ENCODE measurements at places on chromosomes 7 and 10.

DNA sequence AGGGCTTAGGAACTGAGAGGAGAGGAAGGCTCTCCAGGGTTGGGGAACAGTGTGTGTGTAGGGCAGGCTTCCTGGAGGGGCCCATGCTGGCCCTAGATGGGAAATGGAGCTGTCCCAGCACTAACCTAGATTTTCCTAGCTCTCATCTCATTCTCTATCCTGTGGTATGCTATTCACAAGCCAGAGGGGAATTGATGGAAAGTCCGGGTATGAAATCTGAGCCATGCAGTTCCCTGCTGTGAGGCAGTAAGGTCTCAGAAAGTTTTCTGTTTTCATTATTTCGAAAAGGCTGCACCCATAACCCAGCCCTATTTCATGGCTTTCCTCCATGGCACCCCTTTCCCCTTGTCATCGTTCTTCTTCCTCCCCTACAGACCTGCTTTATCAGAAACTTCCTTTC, 220.3 kb downstream of the RPS24 start:
- no peak for DNase-seq

DNA sequence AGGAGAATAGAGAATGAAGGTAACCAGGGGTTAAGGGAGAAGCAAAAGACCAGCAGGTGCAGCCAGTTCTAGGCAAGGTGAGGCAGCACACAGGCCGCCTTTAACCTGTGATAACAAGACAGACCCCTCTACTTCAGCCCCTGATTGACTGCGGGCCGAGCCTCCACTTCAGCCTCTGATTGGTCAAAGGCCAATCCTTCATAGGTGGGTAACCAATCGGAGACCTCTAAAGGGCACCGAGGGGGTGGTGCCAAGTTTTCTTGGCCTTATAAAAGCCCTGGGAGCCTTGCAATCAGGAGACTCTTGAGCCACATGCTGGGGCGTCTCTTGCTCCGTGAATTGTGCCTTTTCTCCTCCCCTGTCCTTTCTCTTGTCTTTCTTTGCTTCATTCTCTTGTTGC, 98.8 kb downstream of the ELFN1 start:
- no peak for DNase-seq

GRCh38 chr7:136114966-136115762, 138.0 kb upstream of the MTPN start:
- peak; percentile 43 for DNase-seq

- peak; percentile 0 for DNase-seq
Measured at GRCh38 chr10:122878799-122879338, 512 bp downstream of the FAM24B start.

GRCh38 chr7:47521011-47521795, 60.7 kb downstream of the TNS3 start:
- DNase-seq = no peak

- no peak for DNase-seq
Measured at GRCh38 chr7:43318188-43318770, 205.8 kb downstream of the HECW1 start.

- no peak for DNase-seq
Measured at GRCh38 chr7:72751978-72752377, 76.0 kb downstream of the TYW1B start.

- DNase-seq = no peak
Measured at GRCh38 chr7:79949778-79950177, 184.9 kb upstream of the GNAI1 start.

- DNase-seq = no peak
Measured at GRCh38 chr10:88528201-88528600, 54.9 kb downstream of the RNLS start.

DNA sequence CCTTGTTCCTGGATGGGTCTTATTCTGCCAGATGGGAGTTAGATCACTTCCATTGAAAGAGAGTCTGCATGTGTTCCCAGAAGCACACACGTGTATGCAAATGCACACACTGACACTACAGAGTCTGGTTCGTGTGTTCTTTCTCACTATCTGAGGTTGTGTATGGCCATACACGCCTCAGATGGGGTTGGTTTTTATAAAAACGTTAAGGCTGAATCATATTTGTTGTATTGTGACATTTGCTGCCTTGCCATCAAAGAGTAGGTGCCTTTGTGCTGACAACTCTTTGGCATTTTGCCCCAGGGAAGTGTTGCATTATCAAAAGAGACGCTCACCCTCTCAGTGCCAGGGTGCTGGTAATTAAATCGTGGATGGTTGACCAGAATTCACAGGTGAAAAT, 37.7 kb upstream of the HDAC9 start:
- DNase-seq = peak; percentile 73

- DNase-seq = no peak
Measured at GRCh38 chr7:98899816-98900215, 21.5 kb downstream of the TRRAP start.

DNA sequence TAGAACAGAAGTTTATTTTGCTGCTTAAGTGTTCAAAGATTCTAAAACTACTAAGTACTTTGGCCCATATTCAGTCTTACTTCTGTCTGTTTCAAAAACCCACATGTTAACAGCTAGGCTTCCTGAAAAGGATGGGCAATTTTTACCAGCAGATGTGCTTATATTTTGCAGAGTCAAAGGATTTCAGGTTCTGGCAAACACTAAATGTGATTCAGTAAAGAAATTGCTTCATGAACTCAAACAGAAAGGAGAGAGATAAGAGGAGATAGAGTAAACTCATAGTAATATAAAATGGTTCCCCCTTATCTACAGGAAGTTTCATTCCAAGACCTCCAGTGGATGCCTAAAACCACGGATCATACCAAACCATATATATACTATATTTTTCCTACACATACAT, 248.5 kb downstream of the AGMO start:
- no peak for DNase-seq

GRCh38 chr7:150811-151221, 41.6 kb upstream of the FAM20C start:
- no peak for DNase-seq

- DNase-seq = peak; percentile 59
Measured at GRCh38 chr7:127393368-127394058, 1.0 kb upstream of the ZNF800 start.

DNA sequence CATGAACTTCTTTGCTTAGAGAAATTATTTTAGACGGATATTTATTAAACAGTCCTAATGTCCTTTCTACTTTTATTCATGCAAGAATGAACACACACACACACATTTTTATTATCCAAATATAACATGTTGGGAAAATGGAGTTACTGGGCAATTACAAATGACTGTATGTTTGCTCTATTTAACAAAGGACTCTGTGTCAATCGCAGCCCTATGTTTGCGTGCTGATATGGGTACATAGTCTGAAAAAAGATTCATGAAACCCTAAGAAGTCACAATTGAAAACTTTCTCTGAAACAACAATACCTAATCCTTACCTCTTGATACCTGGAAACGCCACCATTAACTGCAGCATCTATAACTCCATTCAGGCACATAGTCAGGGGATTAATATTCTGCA, 184.7 kb upstream of the IMMP2L start:
- DNase-seq = no peak

GRCh38 chr10:31136930-31137885, 105.5 kb upstream of the ZNF438 start:
- DNase-seq = no peak

GRCh38 chr7:113283861-113284260, 165.5 kb upstream of the SMIM30 start:
- no peak for DNase-seq

GRCh38 chr7:20409961-20410360, 79.3 kb downstream of the ITGB8 start:
- DNase-seq = no peak

DNA sequence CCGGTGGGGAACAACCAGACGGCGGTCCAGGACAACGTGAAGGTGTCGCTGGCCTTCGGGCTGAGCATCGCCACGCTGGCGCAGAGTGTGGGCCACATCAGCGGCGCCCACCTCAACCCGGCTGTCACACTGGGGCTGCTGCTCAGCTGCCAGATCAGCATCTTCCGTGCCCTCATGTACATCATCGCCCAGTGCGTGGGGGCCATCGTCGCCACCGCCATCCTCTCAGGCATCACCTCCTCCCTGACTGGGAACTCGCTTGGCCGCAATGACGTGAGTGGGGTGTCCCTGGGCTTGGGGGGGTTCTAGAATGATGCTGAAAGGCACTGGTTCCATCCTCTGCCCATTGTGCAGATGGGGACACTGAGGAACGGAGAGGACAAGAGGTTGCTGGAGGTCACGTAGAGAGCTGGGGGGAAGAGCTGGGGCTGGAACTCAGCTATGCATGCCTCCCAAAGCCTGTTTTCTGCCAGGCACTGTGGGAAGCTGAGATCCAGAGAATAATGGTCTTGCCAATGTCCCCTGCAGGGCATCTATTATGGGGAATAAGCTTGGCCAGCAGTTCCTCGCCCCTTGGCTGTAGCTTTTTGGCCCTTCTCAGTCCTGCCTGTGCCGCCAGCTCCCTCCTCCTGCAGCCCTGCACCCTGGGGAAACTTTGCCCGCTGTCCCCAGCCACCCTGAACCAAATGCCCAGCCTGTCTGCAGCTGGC, 523 bp downstream of the AQP1 start:
- DNase-seq = no peak

- DNase-seq = no peak
Measured at GRCh38 chr10:96131621-96132020, 1.5 kb downstream of the ZNF518A start.

GRCh38 chr7:37052705-37053104, 328.4 kb upstream of the AOAH start:
- DNase-seq = no peak

DNA sequence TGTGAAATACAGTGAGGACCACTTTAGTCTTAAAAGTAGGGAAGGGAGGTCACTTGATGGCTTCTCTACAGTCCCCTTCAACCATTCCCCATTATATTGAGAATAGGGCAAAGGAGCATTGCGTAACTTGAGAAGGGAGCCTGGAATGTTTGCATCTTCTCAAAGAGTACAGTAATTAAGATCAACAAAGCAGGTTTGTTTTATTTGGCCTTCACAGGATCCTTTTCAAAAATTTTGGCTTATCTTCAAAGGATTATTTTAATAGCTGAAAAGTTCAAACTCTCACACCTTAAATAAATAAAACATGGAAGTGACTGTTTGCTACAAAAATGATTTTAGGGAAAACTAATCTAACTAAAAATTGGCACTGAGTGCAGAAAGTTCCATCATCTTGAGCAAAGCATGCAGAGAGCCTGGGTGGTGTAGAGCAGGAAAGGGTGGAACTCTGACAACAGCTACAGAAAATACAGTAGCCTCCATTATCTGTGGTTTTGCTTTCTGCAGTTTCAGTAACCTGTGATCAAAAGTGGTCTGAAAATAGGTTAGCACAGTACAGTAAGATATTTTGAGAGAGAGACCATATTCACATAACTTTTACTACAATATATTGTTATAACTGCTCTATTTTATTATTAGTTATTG, 214.0 kb downstream of the MDFIC start:
- peak; percentile 16 for DNase-seq

DNA sequence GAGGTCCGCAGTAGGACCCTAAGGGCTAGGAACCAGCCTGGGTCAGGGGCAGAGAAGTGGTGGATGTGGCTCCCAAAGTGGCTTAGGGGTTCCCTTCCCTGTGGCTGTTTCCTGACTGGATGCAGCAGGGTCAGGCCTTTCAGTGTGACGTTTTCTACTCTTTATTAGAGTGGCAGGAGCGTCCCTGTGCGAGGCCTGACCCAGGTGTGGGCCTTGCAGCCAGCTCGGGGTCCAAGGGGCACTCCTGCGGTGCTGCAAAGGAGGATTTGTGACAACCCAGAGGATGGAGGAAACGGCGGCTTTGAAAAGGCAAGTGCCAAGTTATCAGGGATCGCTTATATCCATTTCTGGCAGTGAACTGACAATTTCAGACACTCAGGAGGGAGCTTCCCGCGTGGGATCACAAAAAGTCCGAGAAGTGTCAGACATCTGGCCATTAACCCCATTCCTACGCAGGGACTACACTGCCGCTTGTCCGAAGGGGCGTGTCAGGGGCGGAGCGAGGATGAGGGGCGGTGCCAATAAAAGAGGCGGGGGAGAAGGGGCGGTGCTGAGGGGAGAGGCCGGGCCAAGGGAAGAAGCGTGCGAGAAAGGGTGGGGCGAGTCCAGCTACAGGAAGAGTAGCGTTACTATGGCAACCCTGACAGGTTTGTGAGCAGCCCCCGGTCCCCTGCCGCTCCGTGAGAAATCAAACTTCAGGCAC, 98.8 kb upstream of the ZNF722 start:
- peak; percentile 66 for DNase-seq

DNA sequence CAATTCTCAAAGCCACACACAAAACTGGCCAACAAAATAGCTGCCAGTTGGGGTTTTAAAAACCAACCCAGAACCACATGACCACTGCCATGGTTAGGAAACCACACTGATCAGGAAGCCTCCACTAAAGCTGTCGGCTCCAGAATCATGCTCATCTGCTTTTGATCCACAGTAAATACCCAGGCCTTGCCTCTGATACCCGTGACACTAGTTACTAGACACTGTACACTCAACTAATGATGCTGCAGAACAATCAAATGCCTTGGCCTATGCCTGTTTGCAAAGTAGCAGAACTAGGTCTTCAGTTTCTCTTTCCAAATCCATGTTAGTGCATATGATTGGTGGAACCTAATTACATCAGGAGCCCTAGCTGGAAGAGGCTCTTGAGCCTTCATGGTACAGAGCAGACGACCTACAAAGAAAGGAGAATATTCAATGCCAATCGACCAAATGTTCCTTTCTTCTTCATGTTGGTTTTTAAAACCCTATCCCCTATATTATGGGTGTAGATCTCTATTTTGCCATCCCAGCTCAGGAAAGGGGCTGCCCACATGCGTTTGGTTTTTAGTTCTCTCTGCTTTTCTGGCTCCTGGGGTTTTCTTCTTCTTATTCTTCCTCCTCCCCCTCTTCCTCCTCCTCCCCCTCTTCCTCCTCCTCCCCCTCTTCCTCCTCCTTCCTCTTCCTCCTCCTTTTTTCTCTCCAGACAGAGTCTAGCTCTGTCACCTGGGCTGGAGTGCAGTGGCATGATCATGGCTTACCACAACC, 76.6 kb downstream of the CNNM2 start:
- DNase-seq = no peak

DNA sequence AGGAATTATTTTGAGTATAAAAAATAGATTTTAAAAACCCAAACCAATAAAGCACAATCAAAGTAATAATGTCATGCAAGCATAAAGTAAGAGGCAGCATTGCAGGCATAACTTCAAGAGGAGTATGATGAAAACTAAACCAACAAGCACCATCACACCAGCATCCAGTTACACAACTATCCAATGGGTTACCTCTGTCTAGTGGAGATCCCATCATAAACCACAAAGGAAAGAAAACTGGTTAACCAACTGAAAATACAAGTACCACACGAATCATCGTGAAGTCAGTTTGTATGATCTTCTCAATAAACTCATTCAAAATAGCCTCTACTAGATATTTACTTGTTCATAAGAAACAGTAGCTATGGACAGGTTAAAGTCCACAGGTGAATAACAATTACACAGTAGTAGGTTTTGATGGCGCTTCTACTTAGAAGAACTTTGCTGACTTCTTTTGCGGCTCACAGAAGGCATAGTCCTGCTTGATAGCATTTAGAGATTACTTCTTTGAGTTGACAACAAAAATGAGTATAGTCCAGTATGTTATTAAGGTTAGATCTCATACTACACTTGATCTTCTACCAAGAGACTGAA, 116.6 kb downstream of the MICU1 start:
- no peak for DNase-seq

Measured in NCI-H1105 (cell line).